Right renal pelvis (tissue), 4 donors: ENCODE measurements at places on chromosomes 16 and 17. TPM values are rescaled to one million over a fixed set of nuclear protein-coding genes. Genes with fewer than 3 reads are reported as not detected.

DNA sequence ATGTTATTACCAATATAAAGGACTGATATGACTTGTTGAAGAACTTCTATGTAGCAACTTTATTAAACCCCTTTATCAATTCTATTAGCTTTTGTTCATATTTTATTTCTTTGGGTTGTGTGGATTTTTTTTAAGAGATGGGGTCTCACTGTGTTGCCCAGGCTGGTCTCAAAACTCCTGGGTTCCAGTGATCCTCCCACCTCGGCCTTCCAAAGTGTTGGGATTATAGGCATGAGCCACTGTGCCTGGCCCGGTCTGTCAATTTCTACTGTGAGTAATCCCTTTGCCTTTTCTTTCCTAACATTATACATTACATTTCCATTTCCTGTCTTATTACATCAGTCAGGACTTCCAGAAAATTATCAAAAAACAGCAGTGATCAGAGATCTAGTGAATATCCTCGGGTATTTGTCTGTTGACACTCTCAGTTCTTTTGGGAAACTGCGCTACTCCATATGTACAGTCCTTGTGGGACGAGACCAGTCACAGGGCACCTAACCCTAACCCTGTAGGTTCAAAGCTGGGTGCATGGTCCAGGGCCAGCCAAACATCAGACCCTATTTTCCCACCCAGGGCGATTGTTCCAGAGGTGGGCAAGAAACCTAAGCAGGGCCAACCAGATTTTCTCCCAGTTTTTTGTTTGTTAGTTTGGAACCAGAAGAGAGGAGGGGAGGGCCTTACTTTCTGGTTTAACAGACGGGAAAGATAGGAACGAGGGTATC is 1.7 kb upstream of the SLC47A1 start:
- no peak for DNase-seq

DNA sequence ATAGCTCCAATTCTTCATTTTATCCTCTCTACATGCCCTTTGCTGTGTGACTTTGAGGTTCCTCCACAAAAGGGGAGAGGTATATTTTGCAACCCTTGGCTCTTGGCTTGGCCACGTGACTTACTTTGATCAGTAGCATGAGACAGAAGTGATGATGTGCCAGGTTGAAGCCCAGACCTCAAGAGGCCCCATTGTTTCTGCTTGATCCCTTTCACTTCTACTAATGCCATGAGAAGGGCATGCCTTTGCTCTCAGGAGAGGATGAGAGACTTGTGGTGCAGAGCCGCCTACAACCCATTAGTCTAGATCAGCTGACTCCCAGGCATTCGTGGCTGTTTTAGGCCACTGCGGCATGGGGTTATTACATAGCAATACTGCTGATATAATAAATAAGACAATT is 356.2 kb upstream of the SALL1 start:
- no peak for DNase-seq

Gene KARS1
- polyA plus RNA-seq = 141 TPM

Gene SPATA32
- polyA plus RNA-seq = 0.17 TPM

Gene NOMO2
- polyA plus RNA-seq = 98.9 TPM
